ENCODE measurements at places on chromosomes 7 and 10.

- no peak for DNase-seq
These were observed 227.7 kb downstream of the ADAM12 start for GRCh38 chr10:126160571-126160970.

GRCh38 chr7:68224041-68224741 is 1227.6 kb downstream of the TYW1 start:
- DNase-seq = peak; percentile 66

- peak; percentile 66 for DNase-seq
These were observed at the start of gene CC2D2B for GRCh38 chr10:95907456-95908253. CC2D2B (plus strand) TSS chr10:95907975; CDS start chr10:95911324, 3,349 bp downstream.

DNA sequence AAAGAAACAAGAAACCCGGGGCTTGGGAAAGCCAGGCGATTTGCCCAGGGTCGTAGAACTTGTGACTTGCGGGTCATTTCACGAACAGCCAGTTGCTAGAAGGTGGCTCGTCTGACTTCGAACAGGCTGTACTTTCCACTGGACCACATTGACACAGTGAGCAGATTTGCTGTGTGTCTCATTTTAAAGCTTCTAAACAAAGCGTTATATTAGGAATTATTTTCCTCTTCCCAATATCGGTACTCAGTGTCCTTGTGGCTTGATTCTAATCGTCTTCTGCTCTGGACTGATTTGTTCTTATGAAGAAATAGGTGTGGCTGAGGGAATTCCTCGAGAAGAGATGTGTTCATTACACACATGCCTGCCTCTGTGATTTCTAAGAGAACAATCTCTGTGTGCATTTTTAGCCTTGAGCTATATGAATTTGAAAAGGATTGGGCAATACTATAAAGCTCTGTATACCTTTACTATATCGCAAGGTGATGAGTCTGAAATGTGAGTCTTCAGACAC is 150.0 kb upstream of the PRR15 start:
- no peak for DNase-seq

DNA sequence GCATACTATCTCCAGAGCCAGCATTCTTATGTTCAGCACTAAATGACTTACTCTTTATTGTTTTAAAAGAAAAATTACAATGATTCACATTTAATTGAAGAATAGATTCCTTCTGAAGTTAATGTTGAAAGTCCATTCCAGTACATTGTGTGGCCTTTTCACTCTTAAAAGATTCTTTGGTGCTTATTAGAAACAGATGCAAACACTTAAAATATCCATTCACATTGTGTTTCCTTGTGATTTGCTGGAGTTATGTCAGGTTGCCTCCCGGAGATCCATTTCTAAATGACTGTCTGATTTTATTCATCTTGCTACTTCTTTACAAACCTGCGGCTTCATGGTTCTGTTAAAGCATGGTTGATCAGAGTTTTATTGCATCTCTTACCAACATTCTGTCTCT is 152.8 kb downstream of the FOXP2 start:
- DNase-seq = no peak

- no peak for DNase-seq
These were observed 8.2 kb downstream of the JCAD start for GRCh38 chr10:30051220-30051619.

DNA sequence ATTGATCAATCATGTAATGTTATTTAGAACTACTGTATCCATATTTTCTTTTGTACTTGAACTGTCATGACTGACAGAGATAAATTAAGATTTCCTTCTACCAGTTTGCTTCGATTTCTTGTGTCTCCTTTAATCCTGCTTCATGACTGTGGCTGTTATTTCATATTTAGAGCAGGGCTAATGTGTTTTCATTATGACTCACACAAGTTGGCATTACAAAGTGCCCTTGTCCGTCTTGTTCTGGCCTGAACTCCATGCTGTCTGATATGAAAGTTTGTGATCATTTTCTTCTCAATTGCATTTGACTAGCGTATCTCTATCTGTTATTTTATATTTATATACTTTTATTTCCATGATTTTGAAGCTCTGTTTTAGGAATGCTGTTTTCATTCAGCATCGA is 344.1 kb upstream of the PRKCQ start:
- no peak for DNase-seq

DNA sequence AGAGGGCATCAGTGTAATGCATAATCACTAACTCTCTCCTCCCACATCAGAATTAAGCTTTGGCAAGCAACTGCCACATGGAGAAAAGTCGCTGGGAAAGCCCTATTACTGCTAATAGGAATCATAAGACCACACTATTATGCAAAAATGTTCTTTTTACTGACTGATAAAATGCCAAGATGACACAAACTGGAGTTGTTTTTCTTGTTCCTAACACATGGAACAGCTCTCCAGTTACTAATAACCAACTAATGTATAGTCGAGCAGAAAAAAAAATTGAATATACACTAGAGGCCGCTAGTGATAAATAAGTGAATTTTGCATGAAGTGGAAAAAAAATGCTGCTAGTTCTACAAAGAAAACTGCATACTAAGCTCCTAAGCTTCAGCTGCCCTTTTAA is 165.6 kb downstream of the TPK1 start:
- no peak for DNase-seq

DNA sequence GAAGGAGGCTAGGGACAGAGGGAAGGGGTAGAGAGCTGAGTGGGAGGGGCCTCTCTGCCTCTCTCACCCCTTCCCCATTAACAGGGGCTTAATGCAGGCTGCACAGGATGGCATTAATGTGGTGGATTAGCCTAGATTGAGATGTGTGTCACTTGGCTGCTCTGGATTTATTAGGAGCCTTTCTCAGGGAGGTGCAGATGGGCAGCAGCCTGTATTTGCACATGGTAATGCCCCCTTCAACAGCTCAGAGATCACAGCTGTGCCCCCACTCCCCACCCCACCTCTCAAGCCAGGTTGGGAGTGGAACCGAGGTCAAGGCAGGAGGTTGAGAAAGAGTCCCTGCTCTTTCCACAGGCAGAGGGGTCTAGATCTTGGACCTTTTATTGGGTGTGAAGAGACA is 7.3 kb downstream of the PITX3 start:
- DNase-seq = no peak

DNA sequence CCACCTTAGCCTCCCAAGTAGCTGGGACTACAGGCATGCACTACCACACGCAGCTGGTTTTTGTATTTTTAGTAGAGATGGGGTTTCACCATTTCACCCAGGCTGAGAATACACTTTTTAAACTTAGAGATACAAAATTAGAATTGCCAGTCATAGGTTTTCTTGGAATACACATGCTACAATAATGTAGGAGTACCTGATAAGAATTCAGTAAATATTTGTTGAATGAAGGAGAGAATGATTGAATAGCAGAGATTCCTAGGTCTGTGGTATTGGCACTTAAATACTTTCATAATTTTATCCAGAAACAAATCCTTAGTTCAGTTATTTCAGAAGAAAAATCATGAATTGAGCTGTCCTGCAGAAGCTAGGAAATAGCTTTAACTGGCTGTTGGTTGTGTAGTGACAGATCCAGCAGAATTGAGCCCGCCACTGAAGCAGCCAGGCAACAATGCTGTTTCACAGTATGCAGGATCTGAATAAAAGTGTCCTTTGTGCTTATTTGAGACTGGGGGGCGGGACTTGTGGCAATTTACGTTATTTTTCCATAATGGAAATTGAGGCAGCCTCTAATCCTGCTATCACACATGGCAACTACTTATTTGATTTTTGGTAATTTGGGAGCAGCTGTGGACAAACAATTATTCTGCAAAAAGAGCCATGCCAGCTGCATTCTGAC is 31.5 kb downstream of the NRF1 start:
- no peak for DNase-seq

DNA sequence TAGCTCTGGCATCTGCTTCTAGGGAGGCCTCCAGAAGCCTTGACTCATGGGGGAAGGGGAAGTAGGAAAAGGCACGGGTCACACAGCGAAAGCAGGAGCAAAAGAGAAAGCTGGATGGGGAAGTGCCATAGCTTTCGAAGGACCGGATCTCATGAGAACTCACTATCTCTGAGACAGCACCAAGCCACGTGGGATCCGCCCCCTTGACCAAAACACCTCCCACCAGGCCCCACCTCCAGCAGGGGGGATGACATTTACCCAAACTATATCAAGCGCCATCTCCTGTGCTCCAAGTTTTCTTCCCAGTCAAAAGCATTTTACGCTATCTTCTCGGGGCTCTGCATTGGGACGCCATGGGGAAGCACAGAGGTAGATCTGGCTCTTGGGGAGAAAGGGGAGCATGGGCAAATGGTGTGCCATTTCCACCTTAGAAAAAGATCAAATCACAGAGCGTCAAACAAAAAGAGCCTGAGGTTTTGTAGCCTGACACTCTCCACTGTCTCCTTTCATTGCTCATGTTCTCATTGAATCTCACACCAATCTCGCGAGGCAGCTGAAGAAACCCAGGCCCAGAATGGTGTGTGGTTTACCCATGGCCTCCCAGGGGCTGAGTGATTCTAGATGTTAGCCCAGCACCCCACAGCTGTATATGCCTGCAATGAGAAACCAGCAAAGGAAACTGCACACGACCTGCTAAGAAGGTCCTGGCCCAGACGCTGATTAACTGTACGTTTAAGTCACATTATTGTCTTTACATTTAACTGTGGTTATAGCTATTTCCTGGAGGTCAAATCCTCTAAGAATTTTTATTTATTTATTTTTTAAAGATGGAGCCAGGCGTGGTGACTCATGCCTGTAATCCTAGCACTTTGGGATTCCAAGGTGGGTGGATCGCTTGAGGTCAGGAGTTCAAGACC is 8.1 kb upstream of the OLAH start:
- no peak for DNase-seq

- DNase-seq = peak; percentile 98
These were observed 610.3 kb downstream of the PTPRN2 start for GRCh38 chr7:157977306-157977705.

- no peak for DNase-seq
These were observed 355.8 kb downstream of the SUGCT start for GRCh38 chr7:40490603-40490924.

DNA sequence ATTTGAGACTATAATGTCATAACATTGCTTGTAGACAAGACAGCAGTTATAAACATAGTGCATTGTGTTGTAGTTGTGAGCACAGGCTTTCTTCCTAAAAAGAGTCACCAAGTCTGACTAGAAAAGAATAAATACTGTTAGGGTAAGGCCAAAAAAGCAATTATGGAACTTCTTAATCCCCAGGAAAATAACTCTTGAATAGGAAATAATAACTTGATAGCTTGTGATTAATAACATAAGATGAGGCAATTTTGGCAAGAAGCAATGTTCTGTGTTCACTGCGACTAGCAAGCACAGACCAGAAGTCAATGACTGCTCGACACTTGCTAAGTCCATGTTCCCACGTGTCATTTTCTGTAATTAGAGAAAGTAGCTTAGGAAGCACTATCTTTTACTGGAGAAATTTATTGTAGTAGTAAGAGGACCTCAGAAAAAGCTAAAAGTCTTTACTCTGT is 97.1 kb downstream of the AGMO start:
- DNase-seq = no peak

- DNase-seq = no peak
These were observed 739.6 kb downstream of the CCSER2 start for GRCh38 chr10:85067955-85068354.

GRCh38 chr10:63829573-63830149 is 308.5 kb downstream of the REEP3 start:
- DNase-seq = no peak

- DNase-seq = no peak
These were observed 4.2 kb downstream of the SFTPD start for GRCh38 chr10:79944428-79945395.

DNA sequence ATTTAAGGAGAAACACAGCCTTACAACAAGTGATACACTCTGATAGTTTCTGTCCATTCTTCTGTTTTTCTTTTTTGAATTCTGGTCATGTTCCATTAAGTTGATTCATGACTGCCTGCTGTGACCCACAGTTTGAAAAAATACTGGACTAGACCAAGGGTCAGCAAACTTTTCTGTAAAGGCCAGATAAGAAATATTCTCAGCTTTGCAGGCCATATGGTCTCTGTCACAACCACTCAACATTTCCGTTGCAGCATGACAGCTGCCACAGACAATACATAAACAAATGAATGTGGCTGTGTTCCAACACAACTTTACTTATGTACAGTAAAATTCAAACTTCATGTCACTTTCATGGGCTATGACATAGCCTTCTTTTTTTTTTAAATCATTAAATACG is 156.7 kb downstream of the PLXNA4 start:
- DNase-seq = no peak

GRCh38 chr10:77622889-77623291 is 14.7 kb downstream of the KCNMA1 start:
- no peak for DNase-seq

- peak; percentile 55 for DNase-seq
These were observed 262.8 kb upstream of the KLF14 start for GRCh38 chr7:130996833-130997231.

- no peak for DNase-seq
These were observed 51.4 kb upstream of the SLC29A3 start for GRCh38 chr10:71267508-71268240.

- DNase-seq = peak; percentile 12
These were observed 15.9 kb downstream of the ITPRIP start for GRCh38 chr10:104322416-104322782.

DNA sequence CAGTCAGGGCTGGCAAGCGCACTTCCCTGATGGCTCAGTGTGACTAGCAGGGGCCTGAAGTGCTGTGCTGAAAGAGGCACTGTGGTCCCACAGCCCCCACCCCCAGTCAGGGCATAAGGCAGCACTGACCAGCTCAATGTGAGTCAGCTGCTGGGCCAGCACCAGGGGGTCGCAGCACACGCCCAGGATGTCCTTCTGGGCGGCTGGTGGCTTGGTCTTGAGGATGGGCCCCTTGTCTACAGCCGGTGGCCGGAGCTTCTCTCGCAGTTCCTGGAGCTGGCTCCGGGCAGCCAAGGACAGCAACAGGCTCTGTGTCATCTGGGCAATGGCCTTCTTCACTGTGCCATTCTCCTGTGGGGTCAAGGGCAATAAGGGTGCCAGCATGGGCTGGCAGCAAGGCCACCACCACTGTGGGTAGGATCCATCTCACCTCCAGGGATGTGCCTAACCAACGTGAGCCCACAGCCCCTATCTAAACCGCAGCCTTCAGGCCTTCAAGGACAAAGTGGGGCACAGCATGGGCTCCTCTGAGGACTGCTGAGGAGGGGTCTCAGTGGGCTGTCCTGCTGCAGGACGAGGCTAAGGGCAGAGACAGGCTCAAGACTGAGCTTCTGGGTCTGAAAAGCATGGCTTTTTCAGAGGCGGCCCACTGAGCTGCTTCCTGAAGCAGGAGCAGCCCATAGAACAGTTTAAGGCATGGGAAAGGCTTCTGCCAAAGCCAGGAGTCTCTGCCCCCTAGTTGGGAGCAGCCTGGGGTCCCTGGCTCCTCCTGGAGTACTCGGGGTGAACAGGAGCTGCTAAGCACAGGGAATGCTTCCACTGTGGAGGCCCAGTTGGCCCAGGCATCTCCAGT is 62.5 kb downstream of the CSGALNACT2 start:
- DNase-seq = no peak

- no peak for DNase-seq
These were observed 3.6 kb upstream of the ZMIZ1 start for GRCh38 chr10:79065091-79065551.

DNA sequence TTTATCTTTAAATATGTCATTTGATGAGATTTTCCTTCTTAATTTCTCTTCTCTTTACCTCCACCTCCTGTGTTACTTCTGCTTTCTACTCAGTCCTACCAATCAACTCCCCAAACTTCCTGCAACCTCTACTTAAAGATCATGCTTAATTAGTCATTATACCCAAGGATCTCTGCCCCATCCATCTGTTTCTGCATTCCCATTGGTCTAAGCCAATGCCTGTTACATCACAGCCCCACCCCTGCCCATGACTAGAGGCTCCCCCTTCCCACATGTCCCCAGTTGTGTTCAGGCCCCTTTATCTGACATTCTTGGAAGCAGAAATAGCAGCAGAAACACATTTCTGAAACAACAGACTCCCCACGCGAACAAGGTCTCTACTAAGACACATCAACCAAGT is 319.1 kb upstream of the NFE2L3 start:
- DNase-seq = no peak

Data from NCI-H345 (cell line).